H1 (cell line): ENCODE measurements at places on chromosomes 4 and X. TPM values are rescaled to one million over a fixed set of nuclear protein-coding genes. Genes with fewer than 3 reads are reported as not detected.

EGF gene
- total RNA-seq: 1.4 and 2.6 TPM in 2 replicates

GPC3 gene
- 70.7 and 71.9 TPM in 2 replicates for total RNA-seq

- H3K4me3 ChIP-seq: no peak overlapping the region
- no peaks in the 10 kb centered on the region for H3K27me3 ChIP-seq
- peaks cover 6% of the 10 kb centered on the region for H3K4me1 ChIP-seq
- DNase-seq: no peak
These were observed 9.7 kb downstream of the TMEM184C start for GRCh38 chr4:147626903-147627302.

DNA sequence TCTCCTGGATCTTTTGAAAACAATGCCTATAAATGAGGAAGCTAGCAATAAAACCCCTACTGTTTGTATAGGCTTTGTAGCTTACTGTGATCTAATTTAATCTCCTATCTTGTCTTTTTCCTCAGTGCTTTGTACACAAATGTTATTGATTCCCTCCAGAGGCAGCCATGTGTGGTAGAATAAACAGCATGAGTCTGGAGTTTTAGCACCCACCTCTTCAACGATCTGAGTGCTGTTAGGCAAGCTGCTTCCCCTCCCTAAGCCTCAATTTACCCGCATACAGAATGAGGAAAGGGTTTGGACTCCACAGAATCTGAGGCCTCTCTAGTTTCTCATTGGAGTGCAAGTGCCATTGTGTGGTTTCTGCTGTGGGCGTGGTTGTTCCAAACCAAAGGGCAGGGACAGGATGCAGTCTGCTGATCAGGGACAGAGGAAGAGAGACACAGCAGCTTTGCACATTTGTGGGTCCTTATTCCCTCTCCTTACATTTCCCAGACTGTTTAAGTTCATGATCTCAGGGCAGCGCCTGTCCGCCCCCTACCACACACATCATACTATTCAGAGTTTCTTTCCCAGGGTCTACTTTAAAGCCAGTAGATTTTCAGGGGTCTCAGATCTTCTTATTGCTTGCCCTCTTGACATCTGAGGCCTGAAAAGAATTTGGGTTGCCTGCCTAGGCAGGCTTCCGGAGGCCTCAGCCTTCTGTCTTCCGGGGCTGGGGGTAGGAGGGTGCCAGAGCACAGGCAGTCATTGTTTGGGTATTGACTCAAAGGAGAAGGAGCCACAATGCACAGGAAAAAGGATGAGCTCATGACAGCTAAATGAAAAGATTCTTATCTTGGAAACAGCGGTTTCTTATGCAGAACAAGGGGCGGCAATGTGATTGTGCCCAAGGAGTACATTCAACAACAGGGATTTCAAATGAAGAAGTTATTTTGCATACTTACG, 114.9 kb upstream of the TEX13D start:
- H3K27me3 ChIP-seq: no peaks in the 10 kb centered on the region
- no peak for DNase-seq
- no peaks in the 10 kb centered on the region for H3K36me3 ChIP-seq
- H3K4me3 ChIP-seq: no peak overlapping the region
- H3K4me1 ChIP-seq: peaks cover 8% of the 10 kb centered on the region; the same call in 1 of the 2 replicates

GRCh38 chr4:33107814-33108213, 2387.6 kb downstream of the PCDH7 start:
- H3K4me3 ChIP-seq: no peak overlapping the region
- no peak overlapping the region for H3K27ac ChIP-seq
- no peaks in the 10 kb centered on the region for H3K36me3 ChIP-seq
- H3K27me3 ChIP-seq: no peaks in the 10 kb centered on the region
- H3K4me1 ChIP-seq: no peaks in the 10 kb centered on the region
- DNase-seq: no peak

- no peak overlapping the region for H3K27ac ChIP-seq
- H3K4me1 ChIP-seq: no peaks in the 10 kb centered on the region
- H3K36me3 ChIP-seq: no peaks in the 10 kb centered on the region
- H3K4me3 ChIP-seq: no peak overlapping the region
These were observed 8.3 kb downstream of the ATXN3L start for GRCh38 chrX:13311560-13311959.

- H3K4me3 ChIP-seq: no peak overlapping the region
- H3K36me3 ChIP-seq: no peaks in the 10 kb centered on the region
- no peak overlapping the region for H3K27ac ChIP-seq
- no peaks in the 10 kb centered on the region for H3K4me1 ChIP-seq
- DNase-seq: no peak
- H3K27me3 ChIP-seq: no peaks in the 10 kb centered on the region
These were observed 1284.2 kb downstream of the ADGRL3 start for GRCh38 chr4:62484357-62484756.

DNA sequence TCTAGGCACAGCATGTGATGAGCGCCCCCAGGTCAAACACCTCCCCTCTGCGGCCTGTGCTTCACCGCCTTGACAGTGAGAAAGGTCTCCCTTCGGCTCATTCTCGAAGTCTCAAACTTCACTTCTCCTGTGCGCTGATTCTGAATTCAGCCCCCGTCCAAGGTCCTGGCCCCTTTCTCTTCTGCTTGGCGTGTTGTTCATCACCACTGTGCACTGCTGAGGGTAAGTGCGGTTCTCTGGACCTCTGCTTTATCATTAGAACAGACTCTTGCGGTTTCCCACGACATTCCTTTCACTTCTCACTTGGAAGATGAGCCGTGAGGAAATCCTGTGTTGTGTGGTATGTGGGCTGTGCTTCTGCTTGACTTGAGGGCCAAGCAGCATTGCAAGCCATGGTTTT, 11.9 kb downstream of the HTT-AS start:
- no peaks in the 10 kb centered on the region for H3K36me3 ChIP-seq
- H3K27me3 ChIP-seq: no peaks in the 10 kb centered on the region

GRCh38 chr4:110467400-110467799, 8.6 kb upstream of the ENPEP start:
- H3K27ac ChIP-seq: no peak overlapping the region
- no peaks in the 10 kb centered on the region; the same call in 1 of the 2 replicates for H3K4me1 ChIP-seq
- no peaks in the 10 kb centered on the region for H3K36me3 ChIP-seq
- H3K4me3 ChIP-seq: no peak overlapping the region
- DNase-seq: no peak
